Cerebellar nuclear complex (tissue), 1 donor: ENCODE measurements at places on chromosomes 13 and 19.

DNA sequence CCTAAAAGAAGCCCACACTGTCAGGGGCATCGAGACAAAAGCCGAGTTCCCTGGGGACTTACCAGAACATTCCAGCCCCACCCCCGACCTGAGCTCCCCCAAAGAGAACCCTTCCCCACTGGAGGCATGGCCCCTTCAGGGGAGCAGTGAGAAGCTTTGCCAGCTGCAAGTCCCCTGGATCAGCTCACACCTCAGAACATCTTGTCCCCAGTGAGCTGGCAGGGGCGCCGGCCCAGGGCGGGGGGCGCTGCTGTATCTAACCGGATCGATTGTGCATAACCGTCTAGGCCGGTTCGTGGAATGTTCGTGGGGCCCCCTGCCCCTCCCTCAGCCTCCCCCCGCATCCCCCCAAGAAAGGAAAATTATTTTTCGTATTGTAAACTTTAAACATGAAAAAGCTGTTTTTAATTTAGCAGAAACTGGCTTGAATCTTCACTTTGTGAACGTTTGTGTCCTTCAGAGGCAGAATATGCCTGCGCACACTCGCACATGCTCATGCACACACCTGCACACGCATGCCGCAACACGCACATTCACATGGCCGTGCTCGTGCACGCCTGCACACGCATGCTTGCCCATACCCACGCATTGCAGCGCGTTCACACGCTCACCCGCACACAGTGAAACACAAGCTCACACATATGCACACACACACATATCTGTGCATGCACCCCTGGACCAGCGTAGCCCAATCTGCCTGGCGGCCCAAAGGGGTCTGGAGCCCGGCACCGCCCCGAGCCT lies 12.0 kb upstream of the CRTC1 start:
- no peak for DNase-seq

DNA sequence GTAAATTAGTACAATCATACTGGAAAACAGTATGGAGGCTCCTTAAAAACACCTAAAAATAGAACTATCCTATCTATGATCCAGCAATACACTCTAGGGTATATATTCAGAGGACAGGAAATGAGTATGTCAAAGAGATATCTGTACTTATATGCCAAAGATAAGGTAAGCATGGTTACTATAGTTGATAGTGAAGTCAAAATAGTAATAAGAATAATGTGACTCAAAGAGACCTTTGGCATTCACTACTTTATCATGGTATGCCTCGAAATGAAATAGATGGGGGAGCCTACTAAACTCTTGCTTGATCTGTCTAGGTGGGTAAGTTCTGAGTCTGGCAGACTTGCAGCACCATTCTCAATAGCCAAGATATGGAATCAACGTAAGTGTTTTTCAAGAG lies 30.3 kb downstream of the FXYD5 start:
- DNase-seq, result no peak

DNA sequence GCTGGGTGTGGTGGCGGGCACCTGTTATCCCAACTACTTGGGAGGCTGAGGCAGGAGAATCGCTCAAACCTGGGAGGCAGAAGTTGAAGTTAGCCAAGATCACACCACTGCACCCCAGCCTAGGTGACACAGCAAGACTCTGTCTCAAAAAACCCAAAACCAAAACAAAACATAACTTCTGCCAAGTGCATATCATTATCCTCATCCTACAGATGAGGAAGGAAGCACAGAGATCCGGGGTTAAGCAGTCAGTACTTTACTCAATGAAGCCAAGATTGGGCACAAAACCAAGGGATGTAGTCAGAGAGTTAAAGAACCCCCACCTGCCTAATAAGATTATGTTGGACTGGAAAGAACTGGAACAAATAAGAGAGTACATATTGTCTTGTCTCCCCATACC lies 5.5 kb upstream of the TMTC4 start:
- no peak for DNase-seq

DNA sequence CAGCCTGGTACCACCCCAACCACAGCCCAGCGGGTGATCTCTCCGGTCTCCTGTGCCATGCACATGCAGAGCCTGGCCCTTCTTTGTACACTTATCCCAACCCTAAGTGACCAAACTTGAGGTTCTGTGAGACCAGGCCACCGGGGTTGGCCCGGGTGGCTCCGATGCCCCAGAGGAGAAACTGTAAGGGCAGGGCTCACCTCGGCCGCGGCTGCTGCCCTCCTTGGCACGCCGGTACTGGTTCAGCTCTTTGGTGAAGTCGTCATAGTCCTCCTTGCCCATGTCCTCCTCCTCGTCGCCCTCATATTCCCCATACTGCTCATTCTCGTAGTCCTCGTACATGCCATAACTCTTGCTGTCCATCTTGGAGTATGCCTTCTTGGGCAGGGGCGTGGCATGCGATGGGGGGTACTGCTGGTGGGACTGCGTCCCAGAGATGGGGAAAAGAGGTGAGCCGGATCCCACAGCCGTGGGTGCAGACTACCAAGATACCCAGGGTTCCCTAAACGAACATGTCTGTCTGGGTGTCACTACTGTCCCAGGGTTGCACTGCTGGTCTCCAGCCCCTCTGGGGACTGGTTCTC lies 23.7 kb downstream of the ZC3H4 start:
- DNase-seq, result no peak

DNA sequence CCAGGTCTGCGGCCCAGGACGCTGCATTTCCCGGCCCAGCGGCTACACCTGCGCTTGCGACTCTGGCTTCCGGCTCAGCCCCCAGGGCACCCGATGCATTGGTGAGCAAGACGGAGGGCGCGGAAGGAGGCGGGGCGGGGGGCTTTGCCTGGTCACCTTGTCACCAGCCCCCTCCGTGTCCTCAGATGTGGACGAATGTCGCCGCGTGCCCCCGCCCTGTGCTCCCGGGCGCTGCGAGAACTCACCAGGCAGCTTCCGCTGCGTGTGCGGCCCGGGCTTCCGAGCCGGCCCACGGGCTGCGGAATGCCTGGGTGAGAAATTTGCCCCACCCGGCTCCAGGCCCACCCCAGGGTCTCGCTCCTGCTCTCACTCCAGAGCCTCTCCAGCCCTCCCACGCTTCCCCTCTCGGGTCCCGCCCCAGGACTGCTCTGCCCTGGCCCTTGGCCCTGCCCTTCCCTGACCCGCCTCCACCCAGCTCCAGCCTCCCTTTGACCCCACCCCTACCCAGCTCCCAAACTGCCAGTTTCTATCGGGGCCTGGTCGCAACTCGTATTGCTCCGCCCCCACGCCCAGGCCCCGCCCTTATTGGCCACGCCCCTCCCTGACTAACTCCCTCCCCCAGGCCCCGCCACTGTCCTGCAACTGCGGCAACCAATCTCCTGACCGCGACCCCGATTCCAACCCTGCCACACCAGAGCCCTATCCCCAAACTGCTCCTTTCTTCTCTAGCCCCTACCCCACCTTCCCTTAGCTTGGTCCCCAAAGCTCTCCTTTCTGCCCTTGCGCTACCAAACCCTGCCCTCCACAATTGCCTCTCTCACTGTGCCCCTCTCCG lies 8.6 kb downstream of the LTBP4 start:
- DNase-seq, result no peak

- no peak for DNase-seq
These were observed 44.4 kb downstream of the COMP start for GRCh38 chr19:18746401-18747325.

GRCh38 chr13:44698066-44698465 lies 121.9 kb upstream of the TSC22D1 start:
- DNase-seq, result no peak

DNA sequence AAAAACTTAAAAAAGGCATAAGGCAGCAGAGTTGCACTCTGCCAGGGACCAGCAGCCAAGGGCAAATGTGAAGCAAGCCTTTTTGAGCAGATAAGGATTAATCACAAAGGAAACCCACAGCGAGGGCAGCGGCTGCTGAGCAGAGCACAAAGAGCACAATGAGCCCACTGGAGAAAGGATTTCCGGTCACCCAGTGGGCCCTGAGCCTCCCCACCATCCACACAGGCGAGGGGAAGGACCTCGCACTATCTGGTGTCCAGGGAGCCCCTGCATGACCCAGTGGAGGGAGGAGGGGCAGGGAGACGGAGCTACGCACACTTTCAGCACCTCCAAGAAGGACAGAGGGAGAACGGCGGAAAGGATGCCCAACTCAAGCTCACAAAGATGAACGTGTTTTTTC lies 40.0 kb downstream of the COL4A1 start:
- DNase-seq, result no peak

- DNase-seq, result no peak
These were observed 16.2 kb downstream of the RB1 start for GRCh38 chr13:48319531-48320398.

DNA sequence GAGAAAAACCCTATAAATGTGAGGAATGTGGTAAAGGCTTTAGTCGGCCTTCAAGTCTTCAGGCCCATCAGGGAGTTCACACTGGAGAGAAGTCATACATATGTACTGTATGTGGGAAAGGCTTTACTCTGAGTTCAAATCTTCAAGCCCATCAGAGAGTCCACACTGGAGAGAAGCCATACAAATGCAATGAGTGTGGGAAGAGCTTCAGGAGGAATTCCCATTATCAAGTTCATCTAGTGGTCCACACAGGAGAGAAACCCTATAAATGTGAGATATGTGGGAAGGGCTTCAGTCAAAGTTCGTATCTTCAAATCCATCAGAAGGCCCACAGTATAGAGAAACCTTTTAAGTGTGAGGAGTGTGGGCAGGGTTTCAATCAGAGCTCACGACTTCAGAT lies 11.7 kb downstream of the ZNF226 start:
- DNase-seq, result no peak

GRCh38 chr19:10408511-10409283 lies 5.4 kb upstream of the CDC37 start:
- DNase-seq, result no peak

DNA sequence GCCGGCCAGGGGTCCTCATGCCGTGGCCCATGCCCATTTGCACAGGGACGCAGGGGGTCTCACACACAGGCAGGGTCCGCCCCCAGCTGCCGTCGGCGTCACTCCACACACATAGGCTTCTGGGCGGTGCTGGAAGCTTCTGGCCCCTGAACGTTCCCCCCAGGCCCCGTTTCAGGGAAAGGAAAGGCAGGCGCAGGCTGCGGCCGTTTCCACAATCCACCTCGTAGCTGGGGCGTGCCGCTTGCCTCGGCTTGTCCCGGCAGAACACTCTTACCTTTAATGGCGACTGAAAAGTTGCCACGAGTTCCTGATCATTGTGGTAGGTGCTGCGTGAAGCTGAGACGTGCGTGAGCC lies 53.4 kb downstream of the MCF2L start:
- DNase-seq, result no peak
